ENCODE measurements at places on chromosomes 5 and 9. TPM values are rescaled to one million over a fixed set of nuclear protein-coding genes. Genes with fewer than 3 reads are reported as not detected.

GNA14 gene
- 4.0 TPM for total RNA-seq

FOXI1 gene
- total RNA-seq, result under 0.01 TPM

BTNL8 gene
- not detected for total RNA-seq

EPB41L4A gene
- 1.5 TPM for total RNA-seq

PCDHGB2 gene
- 2.5 TPM for total RNA-seq

EIF4E1B gene
- total RNA-seq, result not detected

CSF2 gene
- total RNA-seq, result 0.38 TPM

TCF7 gene
- under 0.01 TPM for total RNA-seq

KIAA0825 gene
- 3.3 TPM for total RNA-seq

EGR1 gene
- total RNA-seq, result 3.3 TPM

ABHD17B gene
- 19.9 TPM for total RNA-seq

IRX2 gene
- 0.56 TPM for total RNA-seq

TRIM7 gene
- total RNA-seq, result 3.1 TPM

TRIM32 gene
- 28.6 TPM for total RNA-seq
